ENCODE measurements at places on chromosomes 7 and 10.

GRCh38 chr10:24891823-24892222, 60.6 kb downstream of the PRTFDC1 start:
- no peak for DNase-seq

- DNase-seq: no peak
Measured at GRCh38 chr10:13485623-13486022, 43.2 kb downstream of the BEND7 start.

- DNase-seq: no peak
Measured at GRCh38 chr10:98374217-98374985, 40.6 kb downstream of the PYROXD2 start.

DNA sequence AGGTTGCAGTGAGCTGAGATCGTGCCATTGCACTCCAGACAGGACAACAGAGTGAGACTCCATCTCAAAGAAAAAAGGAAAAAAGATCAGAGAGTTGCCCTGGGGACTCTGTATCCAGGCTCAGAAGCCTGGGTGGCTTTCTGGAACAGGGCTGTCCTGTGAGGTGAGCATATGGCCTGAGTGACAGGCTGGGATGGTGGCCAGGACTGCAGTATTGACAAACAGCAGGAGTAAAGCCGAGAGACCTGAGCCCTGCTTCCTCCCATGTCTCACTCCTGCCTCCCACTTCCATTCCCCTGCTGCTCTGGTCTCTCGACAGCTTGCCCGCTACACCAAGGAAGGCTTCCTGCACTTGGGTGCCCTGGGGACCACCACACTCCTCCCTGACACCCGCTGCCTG, 578.5 kb downstream of the GALNT17 start:
- DNase-seq: no peak

GRCh38 chr10:21989453-21990154, 13.9 kb downstream of the DNAJC1 start:
- DNase-seq: no peak

- no peak for DNase-seq
Measured at GRCh38 chr10:101007099-101007711, 7.6 kb downstream of the LZTS2 start.

DNA sequence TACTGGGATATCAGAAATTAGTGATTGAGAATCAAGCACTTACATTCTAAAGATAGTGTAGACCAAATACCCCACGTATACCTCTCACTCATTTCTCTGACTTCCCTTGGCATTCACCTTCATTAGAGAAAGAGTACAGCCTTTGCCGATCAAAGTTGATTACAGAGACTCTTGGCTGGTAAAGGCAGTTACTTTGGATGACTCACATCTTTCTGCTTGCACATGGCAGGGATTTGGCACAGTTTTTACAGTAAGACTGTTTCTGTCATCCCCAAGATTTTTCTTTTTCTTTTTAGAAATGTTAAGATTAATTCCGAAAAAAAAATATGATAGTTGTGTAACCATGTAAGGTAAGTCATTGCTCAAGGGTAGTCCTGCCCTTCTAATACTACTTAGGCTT, 143.0 kb downstream of the TSPAN12 start:
- DNase-seq: no peak

- no peak for DNase-seq
Measured at GRCh38 chr10:29658984-29659965, 24.5 kb upstream of the SVIL start.

DNA sequence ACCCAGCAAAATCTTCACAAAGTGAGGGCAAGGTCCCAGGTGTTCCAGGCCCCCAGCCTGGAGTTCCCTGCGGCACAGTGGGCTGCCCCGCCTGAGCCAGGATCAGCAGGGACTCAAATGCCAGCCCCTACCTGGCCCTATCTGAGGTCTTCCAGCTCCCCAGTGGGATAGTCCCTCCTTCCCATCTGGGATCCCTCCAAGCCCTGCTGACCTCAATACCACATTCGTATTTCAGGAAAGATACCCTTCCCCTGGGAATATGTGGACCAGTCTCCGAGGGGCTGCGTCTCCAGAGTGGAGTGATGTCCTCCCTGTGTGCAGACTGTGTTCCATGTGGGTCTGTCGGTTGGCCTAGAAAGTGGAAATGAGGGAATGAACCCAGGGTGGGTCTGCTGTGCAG, 40.9 kb downstream of the ELFN1 start:
- no peak for DNase-seq

- DNase-seq: no peak
Measured at GRCh38 chr7:50676740-50677637, 105.7 kb downstream of the GRB10 start.

GRCh38 chr7:73802459-73802858, 28.3 kb upstream of the CLDN4 start:
- no peak for DNase-seq

GRCh38 chr7:140367528-140367927, 30.8 kb downstream of the SLC37A3 start:
- no peak for DNase-seq

DNA sequence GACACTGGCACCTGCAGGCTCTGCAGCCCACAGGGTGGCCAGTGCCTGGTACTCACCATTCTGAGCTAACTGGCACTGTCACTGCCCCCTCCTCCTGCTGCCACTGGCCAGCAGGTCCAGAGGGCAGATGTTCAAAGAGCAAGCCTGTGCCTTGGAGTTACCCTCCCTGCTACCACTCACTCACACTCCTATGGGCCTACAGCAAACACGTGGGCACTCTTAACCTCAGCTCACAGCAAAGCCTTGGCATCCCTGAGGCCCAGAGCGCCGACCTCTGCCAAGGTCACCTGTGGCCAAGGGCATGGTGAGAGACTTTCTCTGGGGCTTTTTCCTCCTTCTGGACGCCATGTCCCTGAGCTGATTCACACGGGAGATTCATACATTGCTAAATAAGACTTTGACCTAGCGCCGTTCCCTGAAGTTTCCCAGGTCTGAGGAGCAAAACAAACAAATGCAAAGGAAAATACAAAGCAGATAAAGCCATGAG, 270.0 kb upstream of the PPP2R2D start:
- no peak for DNase-seq

GRCh38 chr7:94525923-94526322, 16.3 kb downstream of the CASD1 start:
- DNase-seq: no peak

DNA sequence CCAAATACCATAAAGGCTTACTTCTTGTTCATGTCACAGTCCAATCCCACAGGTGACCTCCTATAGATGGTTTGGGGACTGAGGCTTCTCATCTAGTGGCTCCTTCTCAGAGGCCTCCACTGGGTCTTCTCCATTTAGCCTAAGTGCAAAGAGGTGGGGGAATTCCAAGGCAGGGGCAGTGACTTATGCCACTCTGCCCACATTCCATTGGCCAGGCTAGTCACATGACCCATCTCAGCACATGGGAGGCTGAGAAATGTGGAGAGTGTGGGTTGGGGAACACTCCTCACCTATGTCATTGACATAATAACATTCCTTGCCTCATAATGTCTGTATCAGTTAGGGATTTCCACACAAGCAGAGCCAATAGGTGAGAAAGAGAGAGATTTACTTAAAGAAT, 104.3 kb upstream of the PLXNA4 start:
- DNase-seq: no peak

DNA sequence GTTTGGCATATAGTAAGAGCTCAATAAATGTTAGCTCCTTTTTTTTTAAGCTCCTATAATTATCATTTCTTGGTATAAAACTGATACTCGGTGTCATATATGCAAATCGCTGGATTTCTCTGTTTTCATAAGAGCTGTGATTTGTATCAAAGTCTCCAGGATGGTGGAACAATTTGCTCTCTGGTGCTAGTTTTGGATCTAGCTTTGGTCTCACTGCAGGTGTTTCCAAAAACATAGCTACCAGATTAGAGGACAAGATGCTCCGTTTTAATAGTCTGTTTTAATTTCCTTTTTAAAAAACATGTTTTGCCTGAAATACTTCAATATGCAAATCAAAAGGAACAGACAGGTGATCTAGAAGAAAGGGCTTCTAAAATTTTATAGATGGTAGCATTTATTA, 25.3 kb downstream of the ADAM22 start:
- DNase-seq: no peak

- DNase-seq: no peak
Measured at GRCh38 chr7:44447874-44448425, 42.5 kb downstream of the NUDCD3 start.

GRCh38 chr10:19412531-19412930, 363.9 kb downstream of the MALRD1 start:
- DNase-seq: no peak

- DNase-seq: no peak
Measured at GRCh38 chr7:50357426-50357825, 52.9 kb downstream of the IKZF1 start.

GRCh38 chr7:23164846-23165245, 17.0 kb upstream of the NUP42 start:
- no peak for DNase-seq

GRCh38 chr10:122221958-122222357, 49.1 kb upstream of the BTBD16 start:
- no peak for DNase-seq

DNA sequence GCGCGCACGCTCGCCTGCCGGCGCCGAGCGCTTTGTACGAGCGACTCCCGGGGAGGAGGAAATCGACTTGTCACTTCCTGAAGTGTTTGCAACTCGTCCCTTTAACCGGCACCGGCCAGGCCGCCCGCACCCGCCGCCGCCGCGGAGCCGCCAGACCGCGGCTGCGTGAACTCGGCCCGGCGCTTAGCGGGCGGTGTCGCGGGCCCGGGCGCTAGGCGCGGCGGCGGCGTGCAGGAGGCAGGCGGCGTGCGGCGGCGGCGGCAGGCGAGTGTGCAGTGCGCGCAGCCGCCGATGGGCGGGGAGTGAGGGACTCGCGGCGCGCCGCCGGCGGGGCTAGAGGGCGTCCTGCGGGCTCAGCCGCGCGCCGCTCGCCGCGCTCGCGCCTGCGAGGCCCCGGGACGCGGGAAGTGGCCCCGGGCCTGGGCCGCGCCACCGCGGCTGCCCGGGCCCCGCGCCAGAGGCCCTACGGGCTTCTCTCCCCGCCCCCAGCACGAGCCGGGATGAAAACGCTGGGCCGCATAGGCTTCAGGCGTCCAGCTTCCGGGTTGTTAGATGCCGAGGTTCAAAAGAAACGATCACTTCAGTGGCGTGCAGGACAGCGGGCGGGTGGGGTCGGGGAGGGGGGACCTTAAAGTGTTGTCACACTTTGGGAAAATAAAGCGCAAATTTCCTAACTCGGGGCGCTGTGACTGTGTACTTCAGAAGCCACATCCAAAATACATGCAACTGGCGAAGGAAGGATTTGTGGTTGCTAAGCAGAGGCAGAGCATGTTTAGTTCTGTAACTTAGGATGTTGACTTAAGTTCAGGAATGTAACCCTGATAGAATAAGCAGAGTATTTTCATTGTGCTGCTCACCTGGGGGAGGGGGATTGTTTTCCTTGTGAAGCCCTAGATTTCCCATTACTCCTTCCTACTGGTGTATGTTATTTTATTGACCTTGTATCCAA, at the start of gene FAM53B:
FAM53B (minus strand) TSS at position 277 of the 949 bp plus-strand sequence. CDS start 37,665 bp downstream, outside the sequence.
- DNase-seq: no peak

GRCh38 chr7:89988074-89988473, 166.2 kb upstream of the STEAP1 start:
- no peak for DNase-seq

GRCh38 chr7:92043637-92044036, 90.6 kb downstream of the CYP51A1 start:
- DNase-seq: no peak

DNA sequence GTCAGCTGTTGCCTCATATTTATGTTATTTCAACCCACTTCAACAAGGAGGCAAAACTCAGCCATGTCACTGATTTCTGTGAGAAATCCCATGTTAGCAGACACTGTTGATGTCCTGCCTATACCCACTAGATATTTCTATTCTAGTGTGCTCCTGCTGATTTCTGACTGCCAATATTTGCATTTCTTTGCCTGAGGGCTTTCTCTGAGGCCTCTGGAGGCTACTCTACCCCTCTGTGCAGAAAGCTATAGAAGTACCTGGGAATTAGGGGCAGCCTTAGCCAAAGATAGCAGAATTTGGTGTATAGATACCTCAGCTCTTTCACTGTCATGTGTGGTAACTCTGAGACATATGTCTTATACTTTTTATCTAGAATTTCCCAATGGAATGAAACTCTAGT, 348.8 kb downstream of the SORCS3 start:
- no peak for DNase-seq

GRCh38 chr10:63058236-63058635, 74.9 kb upstream of the NRBF2 start:
- DNase-seq: no peak

DNA sequence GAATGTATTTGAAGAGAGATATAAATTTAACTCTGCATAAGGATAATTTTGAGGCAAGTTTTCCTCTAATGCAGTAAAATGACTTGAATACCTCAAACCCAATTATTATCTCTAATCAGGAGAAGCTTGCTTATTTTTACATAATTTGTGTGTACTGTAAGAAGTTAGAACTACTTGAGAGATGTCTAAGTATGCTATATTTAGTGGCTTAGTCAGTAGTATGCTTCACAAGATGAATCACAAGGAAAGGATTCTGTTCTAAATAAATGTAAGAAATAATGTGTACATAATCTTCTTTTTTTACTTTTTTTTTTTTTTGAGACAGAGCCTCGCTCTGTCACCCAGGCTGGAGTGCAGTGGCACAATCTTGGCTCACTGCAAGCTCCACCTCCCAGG, 13.7 kb downstream of the PHTF2 start:
- DNase-seq: no peak

GRCh38 chr10:116888380-116889055, 39.2 kb downstream of the ENO4 start:
- no peak for DNase-seq

DNA sequence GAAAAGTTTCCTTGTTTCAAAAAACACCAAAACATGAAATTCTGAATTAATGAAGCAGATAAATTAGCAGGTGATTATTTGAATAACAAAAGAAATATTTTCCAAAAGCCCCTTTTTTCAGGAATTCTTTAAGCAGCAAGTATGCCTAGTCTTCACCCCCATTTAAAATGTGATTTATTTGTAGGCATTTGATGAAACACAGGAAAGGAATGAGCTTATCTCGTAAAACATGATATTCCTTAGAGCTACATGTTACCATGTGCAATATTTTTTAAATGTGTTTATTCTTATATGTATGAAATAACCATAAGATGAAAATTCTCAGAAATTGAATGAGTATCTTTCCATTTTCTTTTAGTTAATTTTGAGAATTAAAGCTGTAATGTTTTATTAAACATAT, 106.1 kb downstream of the CHN2 start:
- DNase-seq: no peak

DNA sequence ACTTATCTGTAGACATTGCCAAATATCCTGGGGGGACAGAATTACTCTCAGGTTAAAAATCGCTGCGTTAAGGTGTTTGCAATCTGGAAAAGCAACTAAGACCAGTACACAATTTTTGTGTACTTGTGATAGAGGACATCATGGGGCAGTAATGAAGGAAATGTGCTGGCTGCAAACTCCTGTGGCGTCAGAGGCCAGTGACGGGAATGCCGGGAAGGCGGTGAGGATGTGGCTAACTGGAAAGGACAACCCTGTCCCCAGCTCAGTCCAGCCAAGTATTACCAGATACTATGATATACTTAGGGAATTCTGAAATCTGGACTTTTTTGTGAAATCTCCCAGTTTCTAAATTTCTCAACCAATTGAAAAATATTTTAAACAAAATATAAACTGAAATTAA, 103.1 kb upstream of the NANOS1 start:
- DNase-seq: no peak

GRCh38 chr10:62130948-62131347, 137.7 kb downstream of the RTKN2 start:
- DNase-seq: no peak

GRCh38 chr10:69716711-69717560, 84.8 kb upstream of the COL13A1 start:
- no peak for DNase-seq

Measured in SK-N-MC (cell line).